ENCODE measurements at places on chromosomes 6 and 20.
A peak's percentile ranks its signal among the peaks of the same experiment; 100 is the strongest.

DNA sequence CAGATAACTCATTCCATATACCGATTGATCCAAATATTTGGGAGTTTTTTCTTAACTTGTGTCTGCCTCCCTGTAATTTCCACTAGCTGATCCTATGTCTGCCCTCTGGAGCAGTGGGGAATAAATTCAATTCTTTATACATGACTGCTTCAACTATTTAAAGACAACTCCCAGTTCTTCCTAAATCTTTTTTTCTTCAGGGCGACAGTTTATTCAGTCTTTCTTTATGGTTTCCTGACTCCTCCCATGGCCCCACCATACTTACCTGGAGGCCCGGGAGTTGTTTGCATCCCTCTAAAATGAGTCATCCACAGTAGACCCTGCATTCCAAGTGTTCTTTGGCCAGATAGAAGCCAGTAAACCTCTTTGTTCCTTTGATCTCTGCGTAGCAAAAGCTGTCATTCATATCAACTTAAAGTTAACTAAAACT is 73.6 kb downstream of the LCA5 start:
- DNase-seq: no peak

- DNase-seq: no peak
Measured at GRCh38 chr6:102474041-102474807, 1080.7 kb downstream of the GRIK2 start.

DNA sequence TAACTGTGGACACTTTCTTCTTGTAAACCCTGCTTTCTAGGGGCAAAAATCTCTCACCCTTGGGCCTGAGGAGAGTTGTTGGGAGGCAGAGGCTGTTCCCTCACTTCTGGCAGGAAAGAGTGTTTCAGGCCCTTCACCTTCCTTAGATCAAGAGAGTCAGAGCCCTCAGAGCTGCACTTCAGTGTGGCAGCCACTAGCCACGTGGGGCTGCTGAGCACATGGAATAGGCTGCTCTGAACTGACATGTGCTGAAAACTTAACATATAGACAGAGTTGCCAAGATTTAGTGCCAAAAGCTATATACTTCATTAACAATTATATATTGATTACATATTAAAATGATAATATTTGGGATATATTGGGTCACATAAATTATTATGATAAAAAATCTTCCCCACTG is 4.4 kb upstream of the LMBRD1 start:
- no peak for DNase-seq

- no peak for DNase-seq
Measured at GRCh38 chr6:127202676-127203075, 64.0 kb upstream of the RNF146 start.

DNA sequence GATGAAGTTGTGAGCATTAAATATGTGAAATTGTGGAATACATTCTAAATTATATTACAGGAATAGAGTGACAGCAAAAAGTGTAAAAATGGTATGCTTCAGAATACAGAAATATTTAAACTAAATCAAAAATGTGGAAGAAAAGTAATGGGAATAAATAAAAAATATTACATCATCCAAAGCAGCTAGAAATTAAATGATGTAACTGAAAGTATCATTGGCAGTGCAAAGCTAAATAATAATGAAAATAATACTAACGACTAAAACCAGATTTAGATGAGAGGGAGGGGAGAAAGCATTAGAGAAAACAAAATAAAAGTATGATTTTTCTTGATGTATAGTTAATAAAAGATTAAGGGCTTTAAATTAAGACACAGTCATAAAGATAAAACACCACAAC is 1104.0 kb downstream of the EPHA7 start:
- DNase-seq: no peak

GRCh38 chr20:37335642-37336368 is 10.1 kb upstream of the SRC start:
- no peak for DNase-seq

GRCh38 chr20:3339571-3339970 is 67.9 kb downstream of the DNAAF9 start:
- no peak for DNase-seq

DNA sequence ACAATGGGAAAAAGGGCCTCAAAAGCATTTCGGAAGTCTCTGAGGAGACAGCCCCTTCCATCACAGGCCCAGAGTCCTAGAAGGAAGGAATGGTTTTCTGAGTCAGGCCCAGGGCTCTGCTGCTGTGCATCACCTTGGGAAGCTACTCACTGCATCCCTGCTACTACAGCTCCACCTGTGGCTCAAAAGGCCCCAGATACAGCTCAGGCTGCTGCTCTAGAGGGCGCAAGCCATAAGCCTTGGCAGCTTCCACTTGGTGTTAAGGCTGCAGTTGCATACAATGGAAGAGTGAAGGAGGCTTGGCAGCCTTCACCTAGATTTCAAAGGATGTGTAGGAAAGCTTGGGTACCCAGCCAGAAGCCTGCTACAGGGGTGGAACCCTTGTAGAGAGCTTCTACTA is 54.8 kb downstream of the MEI4 start:
- no peak for DNase-seq

GRCh38 chr6:128889870-128890269 is 6.9 kb downstream of the LAMA2 start:
- no peak for DNase-seq

DNA sequence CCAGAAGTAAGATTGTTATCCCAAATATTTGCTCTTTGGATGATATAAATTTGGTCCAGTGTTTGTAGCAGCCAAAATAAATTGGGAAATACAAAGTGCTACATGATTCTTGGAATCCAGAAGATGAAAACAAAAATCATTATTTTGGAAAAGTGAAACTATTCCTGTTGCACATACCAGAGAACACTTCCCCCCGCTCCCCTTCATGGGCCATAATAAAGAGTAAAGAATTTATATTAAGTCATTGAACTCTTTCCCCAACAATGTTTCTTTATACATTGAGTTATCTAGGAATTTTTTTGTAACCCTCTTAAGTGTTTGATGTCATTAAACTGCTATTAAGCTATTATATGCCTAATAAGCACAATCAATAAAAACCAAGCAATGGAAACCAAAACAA is 490.4 kb upstream of the HS3ST5 start:
- DNase-seq: no peak

- peak; percentile 81 for DNase-seq
Measured at GRCh38 chr20:59645761-59646171, 41.4 kb downstream of the PHACTR3 start.

DNA sequence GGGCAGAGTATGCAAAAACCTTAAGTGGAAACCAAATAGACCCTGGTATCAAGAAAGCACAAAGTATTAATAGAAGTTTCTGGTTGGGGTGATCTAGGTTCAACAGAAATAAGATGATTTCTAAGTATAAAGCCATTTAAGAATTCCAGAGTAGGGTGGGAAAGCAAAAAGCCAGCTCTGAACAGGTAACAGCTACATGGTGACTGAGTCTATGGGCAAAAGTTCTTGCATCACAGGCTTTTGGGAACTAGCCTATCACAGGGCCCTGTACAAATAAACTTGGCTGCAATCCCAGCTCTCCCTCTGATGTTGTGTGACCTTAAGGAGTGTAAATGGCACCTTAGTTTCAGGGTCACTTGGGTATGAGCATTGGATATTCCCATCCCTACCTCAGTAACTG is 5.5 kb downstream of the TCF19 start:
- no peak for DNase-seq

- no peak for DNase-seq
Measured at GRCh38 chr20:9400171-9401025, 114.0 kb upstream of the LAMP5 start.

GRCh38 chr6:159760602-159761057 is 1.2 kb upstream of the ACAT2 start:
- no peak for DNase-seq

GRCh38 chr20:45857114-45857881 is at the start of the genes ACOT8 and ZSWIM3:
ACOT8 (minus strand) TSS chr20:45857392; CDS start chr20:45857315, 77 bp downstream.
ZSWIM3 (plus strand) TSS chr20:45857614; CDS start chr20:45857826, 212 bp downstream.
- peak; percentile 98 for DNase-seq

- no peak for DNase-seq
Measured at GRCh38 chr6:118667988-118668387, 16.6 kb upstream of the CEP85L start.

GRCh38 chr20:11092151-11092550 is 418.4 kb upstream of the JAG1 start:
- no peak for DNase-seq

GRCh38 chr6:26470643-26471042 is 12.9 kb downstream of the BTN2A1 start:
- DNase-seq: no peak

DNA sequence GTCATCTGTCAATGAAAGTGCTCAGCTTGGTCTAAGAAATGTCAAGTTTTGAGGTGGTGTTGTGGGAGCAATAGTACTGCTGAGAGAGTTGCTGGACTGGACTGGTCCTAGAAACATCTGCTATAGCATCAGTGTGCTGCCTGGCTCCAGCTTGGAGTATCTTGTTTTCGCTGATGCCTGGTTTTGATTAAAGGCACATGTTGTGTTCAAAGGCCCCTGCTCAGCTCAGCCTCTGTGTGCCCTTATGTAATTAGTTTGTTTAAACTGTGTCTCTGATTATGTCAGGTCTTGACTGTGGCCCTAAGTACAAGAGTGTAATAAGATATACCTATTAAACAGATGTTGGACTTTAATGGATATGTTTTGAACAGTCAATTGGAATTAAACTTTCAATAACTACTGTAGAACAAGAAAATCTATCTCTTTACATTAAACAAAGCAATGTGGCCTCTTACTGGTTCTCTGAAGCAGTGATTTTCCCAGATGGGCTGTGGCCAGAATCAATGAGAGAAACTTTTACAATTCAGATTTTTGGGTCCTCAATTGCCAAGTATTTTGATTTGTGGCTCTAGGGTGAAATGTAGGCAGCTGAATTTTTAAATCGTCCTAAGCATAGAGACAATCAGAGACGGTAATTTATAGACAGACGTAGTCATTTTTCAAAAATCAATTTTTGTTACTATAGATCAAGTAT is 668.2 kb downstream of the DHX35 start:
- DNase-seq: no peak

DNA sequence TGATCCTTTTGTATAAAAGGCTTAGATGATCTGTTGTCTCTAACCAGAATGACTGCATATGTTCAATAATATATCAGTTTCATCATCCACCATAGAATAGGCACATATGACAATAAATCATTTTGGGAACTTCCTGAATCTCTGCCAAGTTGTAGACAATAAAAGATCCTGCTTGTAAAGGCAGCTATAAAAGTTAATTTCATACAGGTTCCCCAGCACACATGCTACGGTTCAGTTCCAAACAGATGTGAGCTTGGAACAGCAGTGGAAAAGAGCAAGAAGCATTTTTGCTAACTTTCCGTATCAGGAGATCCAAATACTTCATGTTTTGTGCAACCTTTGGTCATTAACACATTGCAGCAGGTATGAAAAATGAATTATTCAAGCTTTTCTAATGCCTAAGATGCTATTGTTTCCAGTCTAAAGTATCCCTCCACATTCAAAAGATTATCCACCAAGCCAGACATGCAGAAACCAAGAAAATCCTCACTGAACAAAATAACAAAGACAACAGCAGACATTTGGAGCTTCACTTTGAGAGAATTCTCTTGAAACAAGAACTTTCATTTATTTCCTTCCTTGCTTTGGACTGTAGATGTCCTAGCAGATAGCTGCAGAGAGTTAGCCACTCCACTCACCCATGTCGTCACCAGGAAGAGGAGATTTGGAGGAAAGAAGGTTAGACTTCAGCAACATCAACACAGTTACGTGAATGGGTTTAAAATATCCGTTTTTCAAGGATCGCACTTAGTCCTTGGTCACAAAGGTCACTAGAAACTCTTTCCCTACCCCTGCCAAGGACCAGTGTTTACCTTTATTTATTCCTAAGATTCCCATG is 453.5 kb upstream of the JARID2 start:
- no peak for DNase-seq

DNA sequence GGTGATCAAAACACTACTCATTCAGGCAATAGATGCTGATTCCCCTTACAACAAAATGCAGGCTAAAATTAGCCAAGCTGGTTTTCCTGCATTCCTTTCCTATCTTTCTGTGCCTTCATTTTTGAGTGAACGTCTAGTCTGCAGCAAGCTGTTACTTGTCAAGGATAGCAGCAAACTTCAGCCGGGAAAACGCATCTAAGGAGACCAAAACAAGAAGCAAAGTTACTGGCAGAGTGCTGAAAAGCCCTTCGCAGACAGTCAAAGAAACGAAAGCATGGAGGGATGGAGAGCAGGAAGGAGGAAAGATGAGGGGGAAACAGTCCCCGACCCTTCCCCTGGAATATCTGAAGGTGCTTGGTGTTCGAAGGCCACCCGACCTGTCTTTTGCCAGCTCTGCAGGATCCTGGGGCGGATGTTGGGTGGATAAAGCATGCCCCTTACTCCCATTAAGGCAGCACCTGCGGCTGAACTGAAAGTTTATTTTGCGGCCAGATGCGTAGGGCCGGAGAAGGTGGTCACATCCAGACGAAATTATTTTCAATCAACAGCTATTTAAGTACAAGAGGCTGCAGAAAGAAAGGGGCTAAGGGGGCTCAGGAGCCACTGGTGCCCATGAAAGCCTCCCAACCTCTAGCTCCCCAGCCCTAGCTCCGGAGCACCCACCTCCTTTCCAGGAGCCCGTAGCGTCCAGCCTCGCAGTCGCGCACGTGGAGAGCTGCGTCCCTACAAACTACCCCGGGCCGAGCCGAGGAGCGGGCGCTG is 538 bp downstream of the FERMT1 start:
- DNase-seq: peak; percentile 56

- DNase-seq: no peak
Measured at GRCh38 chr6:140623498-140623897, 1249.0 kb upstream of the CITED2 start.

- no peak for DNase-seq
Measured at GRCh38 chr20:24341781-24342180, 127.6 kb upstream of the SYNDIG1 start.

GRCh38 chr6:137497721-137498463 is 3.7 kb upstream of the OLIG3 start:
- no peak for DNase-seq

GRCh38 chr20:61728786-61729770 is 336.6 kb downstream of the TAF4 start:
- no peak for DNase-seq

DNA sequence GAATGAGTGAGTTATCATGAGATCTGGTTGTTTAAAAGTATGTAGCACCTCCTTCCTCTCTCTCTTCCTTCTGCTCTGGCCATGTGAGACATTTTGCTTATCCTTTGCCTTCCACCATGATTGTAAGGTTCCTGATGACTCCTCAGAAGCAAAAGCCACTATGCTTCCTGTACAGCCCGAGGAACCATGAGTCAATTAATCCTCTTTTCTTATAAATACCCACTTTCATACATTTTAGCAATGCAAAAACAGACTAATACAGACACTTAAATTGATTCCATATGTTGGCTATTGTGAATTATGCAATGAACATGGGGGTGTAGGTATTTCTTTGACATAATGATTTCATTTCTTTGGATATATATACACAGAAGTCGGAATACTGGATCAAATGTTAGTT is 792.8 kb upstream of the EYS start:
- DNase-seq: no peak
